ENCODE measurements at places on chromosomes 6 and 20.

- no peak for DNase-seq
Measured at GRCh38 chr6:29627755-29628418, 5.1 kb downstream of the GABBR1 start.

DNA sequence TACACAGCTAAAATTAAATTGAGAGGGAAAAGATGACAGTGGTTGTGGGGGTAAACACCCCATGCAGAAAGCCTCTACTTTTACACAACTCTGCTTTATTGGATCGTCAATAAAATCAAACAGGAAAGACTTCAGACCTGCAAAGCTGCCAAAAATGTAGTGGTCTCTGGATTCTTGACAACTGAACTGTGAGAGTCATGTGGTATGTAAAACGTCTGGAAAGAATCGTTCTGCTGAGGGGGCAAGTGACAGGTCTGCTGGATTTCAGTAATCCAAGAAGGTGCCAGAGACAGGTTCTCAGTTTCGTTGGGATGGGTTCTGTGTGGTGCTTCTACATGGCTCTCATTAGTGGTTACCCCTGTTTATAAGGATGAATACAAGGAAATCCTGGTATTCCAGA is 63.3 kb downstream of the TSPYL4 start:
- DNase-seq, result no peak

DNA sequence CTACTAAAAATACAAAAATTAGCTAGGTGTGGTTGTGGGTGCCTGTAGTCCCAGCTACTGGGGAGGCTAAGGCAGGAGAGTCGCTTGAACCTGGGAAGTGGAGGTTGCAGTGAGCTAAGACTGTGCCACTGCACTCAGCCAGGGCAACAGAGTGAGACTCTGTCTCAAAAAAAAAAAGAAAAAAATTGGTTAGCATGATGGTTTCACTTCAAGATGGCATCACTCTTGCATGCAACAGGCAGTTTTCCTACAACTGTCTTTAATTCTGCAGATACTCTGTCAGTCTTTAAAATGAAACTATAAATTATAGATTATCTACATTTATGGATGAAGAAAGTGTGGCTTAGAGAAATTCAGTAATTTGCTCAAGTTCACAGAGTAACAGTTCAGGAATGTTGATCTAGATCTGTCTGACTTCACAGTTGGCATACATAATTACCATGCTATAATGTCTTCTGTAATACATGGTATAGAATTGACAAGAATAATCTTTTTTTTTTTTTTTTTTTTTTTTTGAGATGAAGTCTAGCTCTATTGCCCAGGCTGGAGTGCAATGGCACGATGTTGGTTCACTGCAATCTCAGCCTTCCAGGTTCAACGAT is 27.0 kb downstream of the ITCH start:
- DNase-seq, result no peak

GRCh38 chr6:25675167-25675566 is 23.2 kb downstream of the SCGN start:
- no peak for DNase-seq

- no peak for DNase-seq
Measured at GRCh38 chr6:119671105-119671504, 321.5 kb upstream of the MAN1A1 start.

All from GM19239 (cell line).